HEK293T (cell line): ENCODE measurements at places on chromosomes 5 and 9.
A peak's percentile ranks its signal among the peaks of the same experiment; 100 is the strongest.

DNA sequence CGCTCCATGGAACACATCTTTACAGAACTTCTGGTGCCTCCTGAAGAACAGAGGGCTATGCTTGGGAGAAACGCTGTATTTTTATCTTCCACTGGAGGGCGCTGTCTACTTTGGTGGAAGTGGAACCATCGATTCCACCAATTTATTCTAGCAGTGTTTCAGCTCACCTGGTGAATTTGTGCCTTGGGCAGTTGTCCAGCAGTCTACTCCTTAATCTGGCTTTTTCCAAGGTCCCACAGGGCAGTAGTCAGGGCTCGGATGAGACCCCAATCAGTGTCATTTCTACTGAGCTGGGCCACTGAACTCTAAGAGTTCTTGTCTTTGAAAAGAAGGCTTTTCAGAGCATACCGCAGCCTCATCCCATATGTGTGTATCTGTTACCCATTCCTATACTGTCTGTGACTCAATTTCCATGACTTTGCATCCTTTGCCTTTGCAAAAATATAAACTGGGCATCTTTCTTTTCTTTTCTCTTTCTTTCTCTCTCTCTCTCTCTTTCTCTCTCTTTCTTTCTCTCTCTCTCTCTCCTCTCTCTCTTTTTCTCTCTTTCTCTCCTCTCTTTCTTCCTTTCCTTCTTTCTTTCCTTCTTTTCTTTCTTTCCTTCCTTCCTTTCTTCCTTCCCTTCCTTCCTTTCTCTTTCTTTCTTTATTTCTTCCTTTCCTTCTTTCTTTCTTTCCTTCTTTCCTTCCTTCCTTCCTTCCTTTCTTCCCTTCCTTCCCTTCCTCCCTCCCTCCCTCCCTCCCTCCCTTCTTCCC lies 138.4 kb upstream of the ZNF618 start:
- DNase-seq, result peak; percentile 63

DNA sequence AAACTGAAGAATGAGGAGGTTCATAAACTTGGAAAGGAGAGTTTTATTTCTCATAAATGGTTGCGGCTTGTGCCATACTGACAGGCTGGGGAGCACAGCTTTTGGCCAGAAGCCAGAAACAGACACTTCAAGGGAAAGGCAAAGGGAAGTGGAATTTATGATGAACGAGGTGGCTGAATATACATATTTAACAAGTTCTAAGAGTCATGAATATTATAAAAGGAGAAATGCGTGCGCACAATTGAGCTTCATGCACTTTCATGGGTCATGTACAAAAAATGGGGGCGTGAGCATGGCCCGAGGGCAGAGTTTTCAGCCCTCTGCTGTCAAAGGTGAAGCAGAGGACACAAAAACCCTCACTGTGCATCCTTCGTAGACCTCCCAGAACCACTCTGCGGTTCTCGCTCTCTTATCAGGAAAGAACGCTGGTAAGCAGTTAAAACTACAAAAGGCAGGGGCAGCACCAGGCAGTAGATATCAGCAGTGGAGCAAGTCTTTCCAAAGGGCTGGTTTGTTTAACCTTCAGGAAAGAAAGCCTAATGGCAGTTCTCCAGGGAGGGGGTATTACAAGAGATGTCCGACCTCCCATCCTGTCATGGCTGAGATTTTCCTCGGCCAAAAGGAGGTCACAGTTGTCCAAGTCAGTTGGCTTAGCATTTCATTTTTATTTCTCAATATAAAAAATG lies 29.0 kb downstream of the AUH start:
- DNase-seq, result no peak

- no peak for DNase-seq
Observed at GRCh38 chr9:127154390-127155191, 32.2 kb upstream of the ANGPTL2 start.

DNA sequence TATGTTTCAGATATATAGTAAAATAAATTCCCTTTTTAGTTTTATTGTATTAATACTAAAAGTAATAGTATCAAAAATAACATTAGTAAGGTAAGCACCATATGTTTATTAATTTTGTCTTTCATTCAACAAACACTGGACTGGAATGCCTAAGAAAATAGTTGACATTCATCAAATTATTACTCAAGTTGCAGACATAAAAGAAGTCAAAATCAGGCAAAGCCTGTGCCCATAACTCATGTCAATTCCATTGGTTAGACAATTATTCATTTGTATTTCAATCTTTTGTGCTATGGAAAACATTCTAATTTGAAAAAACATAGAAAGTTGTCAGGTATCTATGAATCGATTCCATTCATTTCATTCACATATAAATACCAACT lies 158.9 kb downstream of the CEMIP2 start:
- no peak for DNase-seq

- no peak for DNase-seq
Observed at GRCh38 chr9:118028225-118028624, 324.0 kb downstream of the TLR4 start.

GRCh38 chr5:68845131-68845530 lies 248.7 kb upstream of the SLC30A5 start:
- DNase-seq, result no peak

GRCh38 chr9:126413391-126414068 lies 86.9 kb downstream of the MVB12B start:
- no peak for DNase-seq

GRCh38 chr5:113760486-113760885 lies 247.0 kb downstream of the YTHDC2 start:
- DNase-seq, result no peak

GRCh38 chr9:89317282-89317681 lies 1.0 kb upstream of the SECISBP2 start:
- DNase-seq, result no peak
